ENCODE measurements at places on chromosomes 6 and 20.
A peak's percentile ranks its signal among the peaks of the same experiment; 100 is the strongest.

GRCh38 chr6:52352239-52353018 lies 9.5 kb upstream of the PAQR8 start:
- no peak for DNase-seq
- peaks cover 12% of the 10 kb centered on the region for H3K4me1 ChIP-seq
- no peaks in the 10 kb centered on the region for H3K36me3 ChIP-seq
- peak overlapping the region; percentile 54 for H3K4me3 ChIP-seq

DNA sequence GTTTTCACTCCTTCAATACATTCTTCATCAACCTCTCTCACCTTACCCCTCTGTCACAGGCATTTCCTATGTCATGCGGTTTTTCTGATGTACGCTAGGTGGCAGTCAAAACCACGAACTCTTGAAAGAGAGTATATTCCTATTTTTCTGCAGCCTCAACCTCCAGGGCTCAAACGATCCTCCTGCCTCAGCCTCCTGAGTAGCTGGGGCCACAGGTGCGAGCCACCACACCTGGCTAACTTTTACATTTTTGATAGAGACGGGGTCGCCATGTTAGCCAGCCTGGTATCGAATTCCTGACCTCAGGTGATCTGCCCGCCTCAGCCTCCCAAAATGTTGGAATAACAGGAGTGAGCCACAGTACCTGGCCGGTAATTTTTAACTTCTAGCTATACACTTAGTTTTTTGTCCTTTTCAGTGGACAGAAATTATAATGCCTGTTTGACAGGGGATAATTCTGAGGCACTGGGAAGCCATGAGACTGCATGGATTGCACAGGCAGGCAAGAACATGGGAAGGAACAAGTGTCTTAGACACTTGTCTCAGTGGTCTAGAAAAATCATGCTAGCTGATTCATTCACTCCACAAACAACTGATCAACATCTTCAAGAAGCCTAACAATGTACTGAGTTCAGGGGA lies 22.5 kb upstream of the HFE start:
- DNase-seq = no peak
- peak overlapping the region; percentile 77 for H3K27ac ChIP-seq
- peak overlapping the region; percentile 39 for H3K4me3 ChIP-seq
- H3K36me3 ChIP-seq = no peaks in the 10 kb centered on the region
- no peaks in the 10 kb centered on the region for H3K27me3 ChIP-seq

DNA sequence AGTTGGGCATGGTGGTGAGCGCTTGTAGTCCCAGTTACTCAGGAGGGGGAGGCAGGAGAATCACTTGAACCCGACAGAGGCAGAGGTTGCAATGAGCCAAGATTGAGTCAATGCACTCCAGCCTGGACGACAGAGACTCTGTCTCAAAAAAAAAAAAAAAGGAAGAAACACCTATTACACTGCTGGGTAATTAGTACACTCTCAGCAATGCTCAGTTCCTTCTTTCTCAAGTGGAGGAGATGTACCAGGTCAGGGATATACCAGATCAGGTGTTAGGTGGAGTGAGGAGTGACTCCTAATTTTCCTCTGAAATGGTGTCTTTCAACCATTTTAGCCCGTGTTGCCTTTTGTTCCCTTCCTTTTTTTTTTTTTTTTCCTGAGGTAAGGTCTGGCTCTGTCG lies 30.0 kb upstream of the UBR2 start:
- H3K36me3 ChIP-seq = no peaks in the 10 kb centered on the region
- no peak for DNase-seq
- no peaks in the 10 kb centered on the region for H3K27me3 ChIP-seq
- no peaks in the 10 kb centered on the region for H3K4me1 ChIP-seq
- H3K4me3 ChIP-seq = no peak overlapping the region

- no peak overlapping the region for H3K27ac ChIP-seq
- H3K27me3 ChIP-seq = no peaks in the 10 kb centered on the region
- H3K4me3 ChIP-seq = no peak overlapping the region
- no peaks in the 10 kb centered on the region for H3K4me1 ChIP-seq
- peaks cover 35% of the 10 kb centered on the region for H3K36me3 ChIP-seq
Measured at GRCh38 chr6:169604076-169604475, 97.8 kb downstream of the WDR27 start.

- no peaks in the 10 kb centered on the region for H3K27me3 ChIP-seq
- DNase-seq = no peak
- no peak overlapping the region for H3K27ac ChIP-seq
- no peak overlapping the region for H3K4me3 ChIP-seq
- H3K4me1 ChIP-seq = peaks cover 6% of the 10 kb centered on the region
- H3K36me3 ChIP-seq = no peaks in the 10 kb centered on the region
Measured at GRCh38 chr6:109024784-109025183, 69.9 kb downstream of the SESN1 start.

DNA sequence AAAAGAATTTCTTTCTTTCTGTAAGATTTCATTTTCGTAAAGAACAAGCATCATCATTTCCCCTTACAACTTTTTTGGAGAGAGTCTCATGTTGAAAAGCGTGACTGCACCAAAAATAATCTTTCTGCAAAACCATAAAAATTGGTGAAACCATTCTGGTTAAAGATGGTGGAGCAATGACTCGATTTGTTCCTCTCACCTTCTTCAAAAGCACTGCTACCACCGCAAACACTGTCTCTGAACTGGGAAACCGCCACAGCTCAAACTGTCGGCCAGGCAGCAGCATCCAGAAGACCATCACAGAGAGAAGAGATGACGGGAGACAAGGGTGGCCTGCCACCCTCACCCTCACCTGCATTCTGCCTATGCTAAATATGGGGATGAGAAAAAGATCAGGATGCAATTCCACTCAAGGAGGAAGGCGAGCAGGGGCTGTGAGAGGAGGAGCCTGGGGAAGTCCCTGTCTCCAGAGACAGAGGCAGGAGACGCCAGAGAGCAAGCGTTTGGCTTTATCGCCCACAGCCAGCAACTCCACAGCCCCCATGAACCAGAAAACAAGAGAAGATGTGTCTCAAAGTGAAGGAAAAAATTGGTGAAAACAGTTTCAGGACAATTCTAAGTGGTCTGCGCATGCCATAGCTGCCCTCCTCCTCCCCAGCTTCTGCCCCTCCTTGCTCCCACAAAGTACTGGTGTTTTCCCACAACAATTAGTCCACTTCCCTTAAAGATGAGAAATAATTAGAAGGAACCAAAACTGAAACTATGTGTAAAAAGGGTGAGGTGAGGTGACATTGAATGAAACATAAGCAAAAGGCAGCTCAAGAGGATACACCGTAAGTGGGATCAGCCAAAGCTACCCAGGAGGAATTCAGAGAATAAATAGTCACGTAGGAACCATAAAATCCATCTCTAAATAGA lies 255.5 kb downstream of the KIF16B start:
- H3K4me3 ChIP-seq = no peak overlapping the region
- no peaks in the 10 kb centered on the region for H3K4me1 ChIP-seq
- no peak overlapping the region for H3K27ac ChIP-seq
- DNase-seq = no peak

DNA sequence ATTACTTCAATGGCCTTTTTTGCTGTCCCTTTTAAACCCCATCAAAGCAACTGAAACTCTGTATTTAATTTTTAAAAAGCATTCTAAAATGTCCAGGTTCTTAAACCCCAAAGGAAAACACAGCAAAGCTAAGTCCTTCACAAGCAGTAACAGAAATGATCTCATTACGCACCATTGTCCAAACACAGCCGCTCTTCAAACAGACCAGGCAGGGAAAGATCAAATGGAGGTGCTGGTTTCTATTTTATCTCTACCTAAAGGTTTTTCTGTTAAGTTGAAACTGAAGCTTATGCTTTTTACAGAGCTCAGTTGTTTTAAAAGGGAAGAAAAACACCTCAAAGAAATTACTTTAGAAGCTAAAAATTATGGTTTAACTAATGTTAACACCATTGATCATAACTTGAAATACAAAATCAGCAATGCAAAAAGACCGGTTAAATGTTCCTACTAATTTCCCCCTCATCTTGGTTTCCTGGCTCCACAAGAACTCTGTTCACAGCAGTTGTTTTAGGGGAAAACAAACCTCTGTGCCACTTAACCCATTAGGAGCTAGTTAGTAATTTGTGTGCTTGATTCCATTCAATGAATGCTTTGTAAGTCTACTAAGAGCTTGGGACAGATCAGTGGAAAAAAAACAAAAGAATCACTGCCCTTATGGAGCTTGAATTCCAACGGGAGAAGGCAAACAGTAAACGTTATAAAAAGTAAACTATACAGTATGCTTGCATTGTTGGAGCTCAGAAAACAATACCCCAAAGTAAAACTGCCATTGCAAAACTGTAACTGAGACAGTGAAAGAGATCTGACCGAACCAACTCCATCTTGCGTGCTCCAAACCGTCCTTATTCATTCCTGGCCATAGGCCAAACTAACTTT lies 87.4 kb downstream of the CD24 start:
- H3K27me3 ChIP-seq = no peaks in the 10 kb centered on the region
- DNase-seq = no peak
- no peaks in the 10 kb centered on the region for H3K36me3 ChIP-seq
- peaks cover 59% of the 10 kb centered on the region for H3K4me1 ChIP-seq
- peak overlapping the region; percentile 35 for H3K4me3 ChIP-seq
- H3K27ac ChIP-seq = peak overlapping the region; percentile 96

DNA sequence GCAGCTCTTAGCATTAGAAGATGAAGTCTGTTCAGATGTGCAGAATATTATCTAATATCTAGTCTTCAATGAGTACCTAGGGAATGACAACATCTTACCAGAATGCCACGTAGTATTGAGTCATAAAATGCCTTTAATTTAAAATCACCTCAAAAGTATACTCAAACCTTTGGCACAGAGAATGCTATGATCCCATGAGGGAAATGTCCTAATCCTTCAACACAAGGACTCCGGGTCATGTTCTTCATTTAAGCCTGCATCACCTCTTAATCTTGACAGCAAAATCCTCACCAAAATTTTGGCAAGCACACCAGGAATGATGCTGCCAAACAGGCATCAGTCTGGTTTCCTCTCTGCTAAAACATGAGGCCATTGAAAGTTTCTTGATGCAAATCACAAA lies 23.6 kb upstream of the MARCKS start:
- no peak for DNase-seq
- H3K4me3 ChIP-seq = no peak overlapping the region
- no peak overlapping the region for H3K27ac ChIP-seq
- H3K27me3 ChIP-seq = no peaks in the 10 kb centered on the region

GRCh38 chr6:36663504-36664446 lies 14.7 kb upstream of the CDKN1A start:
- H3K27me3 ChIP-seq = no peaks in the 10 kb centered on the region
- H3K4me1 ChIP-seq = peaks cover 27% of the 10 kb centered on the region
- H3K36me3 ChIP-seq = no peaks in the 10 kb centered on the region
- DNase-seq = no peak
- peak overlapping the region; percentile 4 for H3K27ac ChIP-seq

DNA sequence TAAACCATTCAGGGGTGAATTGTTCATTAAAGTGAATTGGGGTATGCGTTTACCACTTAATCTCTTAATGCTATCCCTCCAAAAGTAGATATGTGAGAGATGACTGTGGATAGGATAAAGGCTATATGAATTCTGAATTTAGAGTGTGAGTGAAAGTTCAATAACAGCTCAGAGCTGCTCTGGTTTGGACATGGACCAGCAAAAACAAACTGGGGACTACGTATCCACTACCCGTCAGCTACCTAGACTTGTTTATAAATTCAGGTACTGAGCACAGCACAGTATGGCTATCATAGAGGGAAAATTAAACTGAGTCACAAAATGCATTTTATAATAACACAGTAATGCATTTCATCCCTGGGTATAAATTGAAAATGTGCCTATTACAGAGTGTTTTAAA lies 44.4 kb downstream of the HDDC2 start:
- no peak overlapping the region for H3K4me3 ChIP-seq
- peaks cover 11% of the 10 kb centered on the region for H3K36me3 ChIP-seq
- no peak overlapping the region for H3K27ac ChIP-seq
- no peaks in the 10 kb centered on the region for H3K27me3 ChIP-seq

DNA sequence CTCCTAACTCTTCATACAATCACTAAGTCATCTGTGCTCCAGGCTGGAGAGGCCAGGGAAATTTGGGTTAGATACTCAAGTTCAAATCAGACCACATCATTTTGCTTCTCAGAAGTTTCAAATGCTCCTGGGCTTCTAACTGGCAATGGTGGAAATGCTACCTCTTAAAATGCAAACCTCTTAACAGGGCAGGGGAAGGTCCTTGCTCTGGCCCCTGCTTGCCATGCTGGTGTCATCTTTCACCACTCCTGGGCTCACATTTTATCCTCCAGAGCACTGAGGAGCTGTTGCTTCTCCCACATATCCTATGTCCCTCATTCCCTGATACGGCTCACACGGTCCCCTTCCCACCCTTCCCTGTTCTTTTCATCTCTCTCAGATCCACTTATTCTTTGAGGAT lies 41.8 kb upstream of the NT5E start:
- H3K36me3 ChIP-seq = no peaks in the 10 kb centered on the region
- no peak overlapping the region for H3K4me3 ChIP-seq
- H3K27ac ChIP-seq = no peak overlapping the region
- no peak for DNase-seq
- H3K4me1 ChIP-seq = peaks cover 25% of the 10 kb centered on the region
- peaks cover 10% of the 10 kb centered on the region for H3K27me3 ChIP-seq

GRCh38 chr6:46935687-46936086 lies 13.9 kb upstream of the ADGRF5 start:
- no peaks in the 10 kb centered on the region for H3K27me3 ChIP-seq
- no peak overlapping the region for H3K27ac ChIP-seq
- no peak for DNase-seq

- H3K4me3 ChIP-seq = no peak overlapping the region
- H3K36me3 ChIP-seq = no peaks in the 10 kb centered on the region
- H3K4me1 ChIP-seq = no peaks in the 10 kb centered on the region
- H3K27me3 ChIP-seq = peaks cover 4% of the 10 kb centered on the region
- DNase-seq = no peak
- H3K27ac ChIP-seq = no peak overlapping the region
Measured at GRCh38 chr20:51195419-51195901, 172.6 kb upstream of the KCNG1 start.

GRCh38 chr6:169452117-169452868 lies 198.6 kb upstream of the THBS2 start:
- no peaks in the 10 kb centered on the region for H3K27me3 ChIP-seq
- H3K36me3 ChIP-seq = no peaks in the 10 kb centered on the region
- no peak overlapping the region for H3K4me3 ChIP-seq
- no peak for DNase-seq
- no peak overlapping the region for H3K27ac ChIP-seq

DNA sequence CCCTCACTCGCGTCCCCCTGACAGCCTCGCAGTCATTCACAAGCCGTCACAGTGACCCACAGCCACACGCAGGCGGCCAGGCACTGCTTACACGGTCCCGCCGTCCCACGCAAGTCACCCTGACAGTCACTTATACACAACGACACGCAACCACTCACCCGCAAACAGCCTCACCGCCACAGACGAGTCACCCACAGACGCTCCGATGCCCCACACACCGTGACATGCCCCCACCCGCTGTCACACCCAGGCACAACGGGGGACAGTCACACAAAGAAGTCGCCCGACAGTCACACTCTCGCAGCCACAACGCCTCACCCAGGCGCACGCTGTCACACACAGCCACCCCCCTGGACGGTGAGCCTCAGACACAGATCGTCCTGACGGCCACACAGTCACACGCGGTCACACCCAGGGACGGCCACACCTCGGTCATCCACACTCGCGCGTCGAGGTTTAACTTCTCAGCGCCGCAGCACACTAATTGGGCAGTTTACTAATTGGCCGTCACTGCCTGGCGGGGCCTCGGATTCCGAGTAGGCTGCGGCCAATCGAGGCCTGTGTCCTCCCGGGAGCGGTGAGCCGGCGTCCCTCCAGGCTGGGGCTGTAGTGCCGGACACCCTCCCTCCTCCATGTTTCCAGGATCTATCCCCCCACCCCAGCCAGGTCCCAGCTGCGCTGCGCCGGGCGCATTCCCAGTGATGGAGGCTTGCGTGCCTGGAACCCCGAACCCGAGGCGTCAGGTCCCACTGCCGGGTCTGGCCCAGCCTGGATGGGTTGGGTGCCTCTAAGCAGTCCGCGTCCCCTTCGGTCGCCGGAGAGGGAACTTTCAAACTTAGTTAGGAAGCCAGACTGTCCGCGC lies 790 bp downstream of the TOX2 start:
- peak overlapping the region; percentile 85 for H3K27ac ChIP-seq
- H3K27me3 ChIP-seq = peaks cover 79% of the 10 kb centered on the region
- peaks cover 10% of the 10 kb centered on the region for H3K4me1 ChIP-seq
- peak overlapping the region; percentile 95 for H3K4me3 ChIP-seq
- DNase-seq = no peak
- H3K36me3 ChIP-seq = no peaks in the 10 kb centered on the region
